ENCODE measurements at places on chromosomes 11 and 22.

GRCh38 chr22:36383110-36383581 lies 4.6 kb downstream of the MYH9 start:
- DNase-seq: no peak

DNA sequence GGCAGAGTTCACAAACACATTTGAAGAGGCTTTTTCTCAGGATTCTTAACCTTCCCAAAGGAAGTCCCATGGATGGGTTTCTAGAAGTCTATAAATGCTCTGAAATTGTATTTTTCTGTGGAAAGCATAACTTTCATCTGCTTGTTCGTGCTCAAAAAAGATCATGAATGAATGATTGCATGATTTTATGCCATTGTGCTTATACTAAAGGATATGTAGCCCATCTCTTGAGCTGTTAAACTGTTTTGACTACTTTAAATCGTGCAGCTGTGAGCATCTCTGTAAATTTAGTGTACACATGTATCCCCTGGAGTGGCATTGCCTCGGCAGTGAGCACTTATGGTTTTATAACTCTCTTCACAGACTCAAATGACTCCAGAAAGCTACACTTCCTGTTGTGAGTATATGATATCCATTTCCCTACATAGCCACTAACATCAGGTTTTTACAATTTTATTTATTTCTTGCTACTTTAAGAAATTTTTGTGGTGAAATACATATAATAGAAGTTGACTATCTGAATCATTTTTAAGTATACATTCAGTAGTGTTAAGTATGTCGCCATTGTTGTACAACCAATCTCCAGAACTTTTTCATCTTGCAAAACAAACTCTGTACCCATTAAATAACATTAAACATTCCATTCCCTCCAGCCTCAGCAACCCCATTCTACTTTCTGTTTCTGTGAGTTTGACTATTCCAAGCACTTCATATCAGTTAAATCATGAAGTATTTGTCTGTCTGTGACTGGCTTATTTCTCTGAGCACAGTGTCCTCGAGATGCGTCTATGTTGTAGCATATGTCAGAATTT lies 8.0 kb downstream of the NEAT1 start:
- DNase-seq: peak; percentile 50

DNA sequence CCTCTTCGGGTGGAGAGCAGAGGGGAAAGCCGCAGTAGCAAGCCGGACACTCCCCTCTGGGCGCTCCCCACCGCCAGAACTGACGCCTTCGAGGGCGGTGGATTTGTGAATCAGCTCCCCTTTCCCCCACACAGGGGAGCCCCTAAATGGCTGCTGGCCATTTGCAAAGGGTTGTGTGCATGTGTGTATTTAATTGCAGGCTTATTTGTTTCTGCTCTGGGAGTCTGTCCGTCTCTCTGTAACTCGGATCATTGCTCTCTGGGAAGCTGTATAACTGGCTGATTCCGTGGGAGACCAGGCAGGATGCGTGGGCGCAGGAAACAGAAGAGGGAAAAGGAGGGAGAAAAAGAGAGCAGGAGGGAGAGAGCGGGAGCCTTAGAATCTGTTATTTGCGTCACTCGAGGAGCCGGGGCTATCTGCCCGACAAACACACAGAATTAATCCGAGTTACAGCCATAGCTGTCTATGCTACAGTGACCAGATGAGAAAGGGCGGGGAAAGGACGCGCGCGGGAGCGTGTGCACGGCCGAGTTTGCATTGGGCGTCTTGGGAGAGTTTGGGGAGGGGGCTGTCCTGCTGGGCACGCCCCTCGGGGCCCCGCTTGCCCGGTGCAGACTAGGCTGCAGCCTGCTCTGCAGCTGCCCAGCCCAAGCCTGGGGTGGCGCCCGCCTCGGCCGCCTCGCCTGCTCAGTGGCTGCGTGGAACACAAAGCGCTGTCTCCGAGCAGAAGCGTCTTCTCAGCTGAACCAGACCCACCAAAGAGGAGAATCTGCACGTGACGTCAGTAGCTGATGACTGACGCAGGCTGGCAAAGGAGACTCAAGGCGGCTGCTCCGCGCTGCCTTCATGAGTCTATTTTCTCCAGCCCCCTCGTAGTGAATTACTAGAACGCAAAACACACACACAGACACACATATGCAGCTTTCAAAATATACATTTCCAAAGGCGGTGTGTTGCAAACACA lies 105.3 kb upstream of the HSD17B12 start:
- DNase-seq: no peak

DNA sequence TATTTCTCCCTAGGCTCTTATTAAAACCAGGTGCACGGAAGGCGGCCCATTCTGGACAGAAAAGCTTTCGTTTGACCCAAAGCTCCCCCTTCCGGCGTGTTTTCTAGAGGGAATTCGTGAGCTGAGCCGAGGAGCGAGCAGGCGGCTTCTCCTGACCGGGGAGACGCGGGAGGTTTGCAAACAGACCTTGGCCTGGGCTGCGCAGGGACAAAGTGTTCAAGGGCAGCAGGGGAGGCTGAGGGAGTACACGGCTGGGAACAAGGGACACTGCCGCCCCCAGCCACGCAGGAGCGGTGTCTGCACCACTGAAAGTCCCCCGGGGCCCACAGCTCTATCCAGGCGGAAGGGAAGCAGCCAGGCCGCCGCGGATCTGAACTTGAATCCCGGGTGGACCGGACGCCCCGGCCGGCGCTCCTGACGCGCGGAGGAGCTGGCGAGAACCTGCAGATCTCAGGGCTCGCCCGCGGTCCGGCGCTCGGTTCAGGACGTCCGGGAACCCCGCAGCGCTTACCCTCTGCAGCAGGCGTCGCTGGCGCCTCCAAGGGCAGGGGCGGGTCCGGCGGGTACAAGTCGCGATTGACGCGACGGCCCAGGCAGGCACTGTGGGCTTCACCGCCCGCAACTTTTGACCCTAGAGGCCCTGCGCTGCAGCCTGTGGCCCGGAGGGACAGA lies 101.9 kb downstream of the WT1 start:
- peak; percentile 11 for DNase-seq

DNA sequence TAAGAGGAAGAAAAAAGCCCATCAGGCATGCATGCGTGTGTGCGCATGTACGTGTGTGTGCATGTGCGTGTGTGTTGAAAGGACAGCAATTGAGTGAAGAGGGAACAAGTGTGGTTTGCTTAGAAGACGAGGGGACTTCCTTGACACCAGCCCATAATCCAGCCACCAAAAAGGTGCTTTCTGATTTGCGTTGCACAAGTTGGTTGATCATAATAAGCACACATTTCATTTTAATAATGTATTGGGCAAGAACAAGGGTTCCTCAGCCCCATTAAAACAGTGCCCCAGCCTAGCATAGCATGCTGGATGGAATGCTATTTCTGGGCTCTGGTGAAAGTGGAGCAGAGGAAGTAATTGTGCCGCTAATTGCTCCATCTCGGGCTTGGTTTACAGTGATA lies 493.2 kb downstream of the MIAT start:
- DNase-seq: no peak

DNA sequence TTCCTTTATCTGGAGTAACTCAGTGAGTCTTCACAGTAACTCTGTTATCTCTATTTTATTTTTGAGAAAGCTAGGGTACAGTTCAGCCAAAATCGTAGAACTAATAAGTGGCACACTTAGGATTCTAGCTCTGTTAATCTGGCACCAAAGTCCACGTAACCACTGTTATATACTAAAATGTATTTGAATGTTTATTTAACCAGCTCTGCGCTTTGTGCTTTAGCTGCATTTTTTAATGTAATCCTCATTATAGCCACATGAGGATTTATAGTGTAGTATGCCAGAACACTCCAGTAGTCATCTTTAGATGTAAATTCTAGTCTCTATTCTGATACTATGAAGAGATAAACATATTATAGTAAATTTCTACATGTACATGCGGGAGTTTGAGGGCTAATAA lies 36.8 kb downstream of the YAP1 start:
- no peak for DNase-seq
